ENCODE measurements at places on chromosomes 12 and 14. TPM values are rescaled to one million over a fixed set of nuclear protein-coding genes. Genes with fewer than 3 reads are reported as not detected.

GRCh38 chr12:9971181-9971580, at the start of gene CLEC12A:
CLEC12A (plus strand) TSS chr12:9971409; CDS start chr12:9971597, 188 bp downstream.
- H3K4me3 ChIP-seq: no peak within 1 kb of the TSS
- H3K4me1 ChIP-seq: no peaks in the 10 kb centered on the region
- H3K27me3 ChIP-seq: peaks cover 31% of the 10 kb centered on the region
- DNase-seq: no peak
- H3K36me3 ChIP-seq: no peaks in the 10 kb centered on the region

NABP2 gene
- total RNA-seq: 94.7 TPM

DNA sequence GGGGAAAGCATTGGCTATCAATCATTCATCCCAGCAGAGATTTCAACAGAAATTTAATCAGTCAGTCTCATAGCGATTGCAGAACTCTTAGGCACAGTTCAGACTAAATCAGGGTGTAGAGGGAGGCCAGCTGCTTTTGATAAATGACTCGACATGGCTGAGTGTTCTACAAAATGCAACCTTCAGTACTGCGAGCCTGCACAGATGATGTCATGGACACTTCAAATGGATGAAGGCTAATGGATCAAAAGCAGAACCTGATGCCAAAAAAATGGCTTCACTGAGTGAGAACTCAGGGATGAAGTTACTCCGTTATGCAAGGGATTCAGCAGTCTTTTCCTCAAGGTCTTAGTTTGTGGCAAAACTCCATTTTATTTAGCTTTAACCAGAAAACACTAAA, 167.3 kb downstream of the DACT1 start:
- H3K36me3 ChIP-seq: no peaks in the 10 kb centered on the region
- no peak overlapping the region for H3K27ac ChIP-seq
- H3K27me3 ChIP-seq: no peaks in the 10 kb centered on the region
- no peak for DNase-seq

- peaks cover 20% of the 10 kb centered on the region for H3K4me1 ChIP-seq
- no peak for DNase-seq
- H3K36me3 ChIP-seq: peaks cover 43% of the 10 kb centered on the region
- H3K27ac ChIP-seq: no peak overlapping the region
- no peaks in the 10 kb centered on the region for H3K27me3 ChIP-seq
Measured at GRCh38 chr12:22683131-22683530, 58.2 kb downstream of the ETNK1 start.

INSM2 gene
- total RNA-seq: not detected

DNA sequence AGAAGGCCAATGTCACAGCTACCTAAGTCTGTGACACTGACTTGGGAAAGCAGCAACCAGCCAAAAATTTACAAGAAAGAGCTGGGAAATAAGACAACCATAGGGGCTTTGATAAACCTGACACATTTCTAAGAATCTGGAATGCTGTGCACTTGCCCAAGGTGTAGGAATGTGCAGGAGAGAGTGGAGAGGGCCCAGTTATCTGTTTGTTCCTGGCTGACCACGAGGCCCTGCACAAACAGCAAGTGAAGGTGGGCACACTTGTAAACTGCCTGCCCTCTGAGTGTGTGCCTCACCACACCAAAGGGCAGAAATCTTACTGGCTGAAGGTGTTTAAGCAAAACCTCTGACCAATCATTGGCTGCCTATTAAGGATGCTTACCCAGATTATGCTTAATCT, 27.3 kb downstream of the DLK1 start:
- no peak overlapping the region for H3K27ac ChIP-seq
- H3K4me3 ChIP-seq: no peak overlapping the region
- H3K36me3 ChIP-seq: no peaks in the 10 kb centered on the region
- H3K4me1 ChIP-seq: no peaks in the 10 kb centered on the region
- no peak for DNase-seq

- H3K4me3 ChIP-seq: peak overlapping the region; percentile 75
- H3K4me1 ChIP-seq: peaks cover 13% of the 10 kb centered on the region
- DNase-seq: no peak
- peaks cover 1% of the 10 kb centered on the region for H3K36me3 ChIP-seq
- H3K27me3 ChIP-seq: no peaks in the 10 kb centered on the region
Measured at GRCh38 chr14:102507857-102508312, 1.7 kb downstream of the ANKRD9 start.

RNASE7 gene
- total RNA-seq: not detected

NOC4L gene
- 53.3 TPM for total RNA-seq

SDR9C7 gene
- total RNA-seq: not detected

DNA sequence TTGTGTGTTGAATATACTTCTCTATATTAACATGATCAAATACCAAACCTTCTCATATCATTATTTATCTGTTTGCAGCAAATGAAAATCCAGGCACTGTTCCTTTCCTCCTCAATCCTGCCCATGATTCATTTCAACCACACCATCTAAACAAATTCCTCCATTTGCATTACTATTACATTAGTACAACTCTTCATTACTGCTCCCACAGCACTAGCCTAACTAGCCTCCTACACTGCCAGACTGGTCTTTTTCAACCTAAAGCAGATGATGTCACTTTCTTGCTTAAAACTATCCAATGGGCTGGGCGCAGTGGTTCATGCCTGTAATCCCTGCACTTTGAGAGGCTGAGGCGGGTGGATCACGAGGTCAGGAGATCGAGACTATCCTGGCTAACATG, 117.3 kb upstream of the MYF6 start:
- H3K27me3 ChIP-seq: no peaks in the 10 kb centered on the region
- no peak for DNase-seq
- H3K4me1 ChIP-seq: no peaks in the 10 kb centered on the region
- no peaks in the 10 kb centered on the region for H3K36me3 ChIP-seq

VAMP1 gene
- total RNA-seq: 51.2 TPM

DYNLL1 gene
- 351 TPM for total RNA-seq

GRCh38 chr14:21543521-21543960, 17.4 kb upstream of the SALL2 start:
- no peaks in the 10 kb centered on the region for H3K4me1 ChIP-seq
- H3K36me3 ChIP-seq: no peaks in the 10 kb centered on the region
- DNase-seq: no peak
- H3K27ac ChIP-seq: no peak overlapping the region
- no peak overlapping the region for H3K4me3 ChIP-seq

GRCh38 chr14:49962621-49963020, 69.7 kb downstream of the ARF6 start:
- H3K36me3 ChIP-seq: peaks cover 4% of the 10 kb centered on the region
- DNase-seq: peak; percentile 70
- peak overlapping the region; percentile 50 for H3K4me3 ChIP-seq
- peaks cover 49% of the 10 kb centered on the region for H3K4me1 ChIP-seq
- H3K27ac ChIP-seq: peak overlapping the region; percentile 81

GRCh38 chr12:113347892-113348291, 10.5 kb upstream of the PLBD2 start:
- no peak for DNase-seq
- H3K4me1 ChIP-seq: peaks cover 2% of the 10 kb centered on the region
- H3K36me3 ChIP-seq: no peaks in the 10 kb centered on the region
- H3K4me3 ChIP-seq: no peak overlapping the region
- peaks cover 14% of the 10 kb centered on the region for H3K27me3 ChIP-seq

GRCh38 chr12:18864900-18865561, 127.1 kb downstream of the CAPZA3 start:
- no peak overlapping the region for H3K4me3 ChIP-seq
- DNase-seq: no peak
- H3K27me3 ChIP-seq: no peaks in the 10 kb centered on the region
- no peaks in the 10 kb centered on the region for H3K36me3 ChIP-seq
- no peak overlapping the region for H3K27ac ChIP-seq

- H3K4me1 ChIP-seq: no peaks in the 10 kb centered on the region
- no peak for DNase-seq
- H3K27ac ChIP-seq: no peak overlapping the region
- no peaks in the 10 kb centered on the region for H3K36me3 ChIP-seq
- H3K4me3 ChIP-seq: no peak overlapping the region
Measured at GRCh38 chr12:18591473-18591872, 146.3 kb downstream of the PLCZ1 start.

GRIN2B gene
- not detected for total RNA-seq

FSCB gene
- not detected for total RNA-seq

DNA sequence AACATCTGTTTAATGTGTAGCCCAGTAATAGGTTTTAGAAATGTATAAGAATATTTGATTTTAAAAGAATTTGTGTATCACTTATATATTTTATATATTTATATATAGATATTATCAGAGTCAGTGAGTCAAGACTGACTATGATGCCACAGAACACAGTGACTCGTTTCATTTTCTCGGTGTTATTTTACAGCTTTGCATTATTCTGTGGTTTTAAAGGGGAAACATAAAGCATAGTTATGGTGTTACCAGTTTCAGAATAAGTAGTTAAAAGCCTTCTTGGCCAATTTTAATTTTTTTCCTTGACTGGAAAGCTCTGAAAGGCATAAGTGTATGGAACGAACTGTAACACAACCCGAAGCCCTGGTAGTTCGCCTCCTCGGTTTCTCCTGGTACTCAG, 91.0 kb downstream of the GRIP1 start:
- DNase-seq: no peak
- no peaks in the 10 kb centered on the region for H3K36me3 ChIP-seq
- no peak overlapping the region for H3K27ac ChIP-seq

GRCh38 chr14:73800970-73801515, 50.6 kb upstream of the PTGR2 start:
- H3K27ac ChIP-seq: no peak overlapping the region
- no peaks in the 10 kb centered on the region for H3K36me3 ChIP-seq
- no peaks in the 10 kb centered on the region for H3K4me1 ChIP-seq
- no peak for DNase-seq
- H3K4me3 ChIP-seq: no peak overlapping the region
- H3K27me3 ChIP-seq: no peaks in the 10 kb centered on the region

GRCh38 chr12:4269279-4269991, 4.1 kb upstream of the CCND2 start:
- H3K27me3 ChIP-seq: peaks cover 16% of the 10 kb centered on the region
- peak; percentile 98 for DNase-seq
- H3K36me3 ChIP-seq: peaks cover 2% of the 10 kb centered on the region
- peak overlapping the region; percentile 97 for H3K4me3 ChIP-seq
- peak overlapping the region; percentile 97 for H3K27ac ChIP-seq

ERP27 gene
- total RNA-seq: 1.5 TPM

- H3K4me3 ChIP-seq: no peak overlapping the region
- no peaks in the 10 kb centered on the region for H3K27me3 ChIP-seq
- no peak for DNase-seq
- H3K27ac ChIP-seq: no peak overlapping the region
- H3K4me1 ChIP-seq: peaks cover 13% of the 10 kb centered on the region
Measured at GRCh38 chr12:101076921-101077320, 133.1 kb downstream of the SLC5A8 start.

- H3K27me3 ChIP-seq: no peaks in the 10 kb centered on the region
- peaks cover 21% of the 10 kb centered on the region for H3K4me1 ChIP-seq
- H3K4me3 ChIP-seq: no peak overlapping the region
Measured at GRCh38 chr12:45893240-45893639, 97.1 kb downstream of the SCAF11 start.

Measured in activated CD4-positive, alpha-beta T cell treated with anti-CD3 and anti-CD28 coated beads, Interleukin-2, amount 10 ng/mL, durations not matched to agents 24 days and 14 days (primary cell).